Stimulated activated naive CD8-positive, alpha-beta T cell treated with anti-CD3 and anti-CD28 coated beads, Interleukin-15, amount 100 ng/mL, for 72 hours (primary cell): ENCODE measurements at places on chromosomes 3 and 15.

- DNase-seq: no peak
Measured at GRCh38 chr3:25463836-25464418, 35.9 kb downstream of the RARB start.

DNA sequence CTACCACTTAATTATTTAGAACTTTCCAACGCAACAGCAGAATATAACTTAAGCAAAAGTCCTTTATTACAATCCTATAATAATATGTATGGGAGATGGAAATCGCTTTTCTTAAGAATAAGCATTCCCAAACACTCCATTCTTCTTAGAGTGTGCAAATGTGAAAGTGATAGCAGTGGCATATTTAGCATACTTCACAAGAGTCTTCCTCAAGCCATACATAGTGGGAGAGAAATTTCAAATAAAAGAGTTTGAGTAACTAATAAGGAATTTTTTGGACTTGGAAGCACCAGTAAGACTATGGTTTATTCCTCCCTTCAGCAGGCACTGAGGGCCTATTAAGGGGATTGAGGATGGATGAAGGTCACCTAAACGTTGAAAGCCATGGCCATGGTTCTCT is 22.1 kb upstream of the BNC1 start:
- no peak for DNase-seq

- no peak for DNase-seq
Measured at GRCh38 chr3:67580430-67581000, 73.9 kb downstream of the SUCLG2 start.

GRCh38 chr15:92112711-92113110 is 259.2 kb downstream of the SLCO3A1 start:
- no peak for DNase-seq

DNA sequence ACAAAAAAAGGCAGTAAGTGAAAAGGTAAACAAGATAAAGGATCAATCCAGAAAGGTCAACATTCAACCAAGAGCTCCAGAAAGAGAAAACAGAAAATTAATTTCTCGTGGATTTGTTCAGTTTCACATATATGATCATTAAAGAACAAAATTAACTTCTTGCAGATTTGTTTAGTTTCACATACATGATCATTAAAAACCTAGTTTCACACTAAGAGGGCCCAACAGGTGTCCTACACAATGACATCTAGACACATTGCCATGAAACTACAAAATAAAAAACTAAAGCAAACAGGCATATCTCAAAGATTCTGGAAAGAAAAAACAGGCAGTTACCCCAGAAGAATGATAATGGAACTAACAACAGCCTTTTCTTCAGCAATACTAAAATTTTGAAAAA is 22.1 kb downstream of the PHC3 start:
- no peak for DNase-seq

DNA sequence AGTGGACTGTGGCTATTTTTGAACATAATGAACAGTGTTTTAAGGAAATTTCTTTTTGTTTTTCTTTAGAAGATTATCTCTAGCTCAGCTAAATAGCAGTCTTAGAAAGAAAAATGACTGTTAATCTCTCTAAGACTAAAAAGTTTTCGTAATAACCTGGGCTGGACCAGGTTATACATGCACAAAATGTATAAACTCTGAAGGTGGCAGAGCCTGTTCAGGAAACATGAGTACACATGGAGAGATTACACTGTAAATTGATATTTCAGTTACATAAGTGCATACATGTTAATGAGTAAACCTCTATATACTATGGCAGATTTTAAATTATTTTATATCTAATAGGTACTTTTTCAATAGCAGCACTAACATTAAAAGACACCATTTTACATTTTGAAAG is 258.2 kb upstream of the CFAP20DC start:
- DNase-seq: no peak

- no peak for DNase-seq
Measured at GRCh38 chr15:57681011-57681410, 25.5 kb upstream of the POLR2M start.

GRCh38 chr3:133408961-133409360 is 9.1 kb downstream of the BFSP2 start:
- no peak for DNase-seq

DNA sequence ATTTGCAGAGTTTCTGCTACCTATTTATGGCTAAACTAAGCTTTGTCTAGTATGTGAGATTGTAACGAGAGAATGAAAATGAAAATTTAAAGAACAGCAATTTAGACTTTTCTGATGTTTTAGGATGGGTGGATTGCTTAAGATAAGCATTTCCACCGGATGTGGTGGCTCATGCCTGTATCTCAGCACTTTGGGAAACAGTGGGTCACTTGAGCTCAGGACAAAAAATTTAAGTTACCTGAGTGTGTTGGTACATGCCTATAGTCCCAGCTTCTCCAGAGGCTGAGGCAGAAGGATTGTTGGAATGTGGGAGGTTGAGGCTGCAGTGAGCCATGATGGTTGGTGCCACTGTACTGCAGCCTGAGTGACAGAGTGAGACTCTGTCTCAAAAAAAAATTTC is 3.3 kb downstream of the PPP4R2 start:
- no peak for DNase-seq

GRCh38 chr15:46409841-46410301 is 775.0 kb downstream of the SQOR start:
- DNase-seq: no peak

DNA sequence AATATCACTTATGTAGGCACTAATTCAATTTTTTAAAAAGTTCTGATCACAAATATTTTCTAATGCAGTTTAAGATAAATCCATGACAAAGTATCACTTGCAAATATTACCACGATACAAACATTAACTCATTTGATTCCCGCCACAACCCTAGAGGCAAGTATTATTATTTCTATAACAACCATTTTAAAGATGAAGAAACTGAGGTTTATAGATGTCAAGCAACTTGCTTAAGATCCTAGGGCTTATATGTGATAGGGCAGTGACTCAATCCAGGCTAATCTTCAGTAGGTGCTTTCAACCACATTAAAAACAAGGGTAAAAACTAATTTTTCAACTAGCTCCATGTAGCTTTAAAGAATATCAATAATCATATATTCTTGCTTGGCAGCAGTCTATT is 1.7 kb downstream of the DYNC1LI1 start:
- DNase-seq: no peak

DNA sequence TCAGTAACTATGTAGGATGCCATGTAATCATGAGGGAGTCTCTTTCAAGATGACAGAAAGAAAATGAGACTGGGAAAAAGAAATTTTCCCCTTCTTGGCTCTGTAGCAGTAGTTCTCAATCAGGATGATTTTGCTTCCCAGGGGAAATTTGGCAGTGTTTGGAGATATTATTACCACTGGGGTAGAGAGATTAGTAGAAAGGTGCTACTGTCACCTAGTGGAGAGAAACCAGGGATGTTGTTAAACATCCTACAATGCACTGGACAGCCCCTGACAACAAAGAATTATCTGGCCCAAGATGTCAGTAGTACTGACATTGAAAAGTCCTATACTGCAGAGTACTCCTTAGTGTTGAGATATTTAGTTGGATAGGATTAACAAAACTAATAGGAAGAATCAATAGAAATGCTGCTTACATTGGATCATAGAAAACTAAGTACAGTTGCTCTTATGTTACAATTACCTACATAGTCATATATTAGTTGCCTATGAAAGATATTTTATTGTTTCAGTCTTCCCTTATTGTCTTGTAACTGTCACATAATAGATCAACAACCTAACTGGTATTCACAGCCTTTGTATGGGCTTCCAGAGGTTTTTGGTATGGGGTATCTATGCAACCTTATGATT is 433.3 kb downstream of the RAP2B start:
- no peak for DNase-seq

GRCh38 chr3:71551311-71551919 is 32.1 kb downstream of the FOXP1 start:
- DNase-seq: no peak

- no peak for DNase-seq
Measured at GRCh38 chr15:92818651-92819277, 81.4 kb upstream of the CHD2 start.

DNA sequence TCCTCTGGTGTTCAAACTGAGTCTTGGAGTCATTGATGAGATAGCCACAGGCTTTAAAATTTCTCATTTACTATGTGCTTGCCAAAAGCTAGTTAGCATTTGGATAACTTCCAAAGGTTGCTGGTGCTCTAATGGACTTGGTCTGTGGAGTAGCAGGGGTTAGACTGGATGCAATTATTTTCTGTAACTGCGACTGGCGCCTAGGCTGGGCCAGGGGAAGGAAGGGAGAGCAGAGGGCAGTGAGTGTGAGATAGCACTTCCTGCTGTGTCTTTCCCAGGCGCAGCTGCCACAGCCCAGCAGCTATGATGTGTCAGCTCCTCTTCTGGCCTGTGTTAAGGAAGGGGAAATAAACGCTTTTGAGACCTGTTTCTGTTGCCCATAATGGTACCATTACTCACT is 98.6 kb downstream of the MYRIP start:
- no peak for DNase-seq

DNA sequence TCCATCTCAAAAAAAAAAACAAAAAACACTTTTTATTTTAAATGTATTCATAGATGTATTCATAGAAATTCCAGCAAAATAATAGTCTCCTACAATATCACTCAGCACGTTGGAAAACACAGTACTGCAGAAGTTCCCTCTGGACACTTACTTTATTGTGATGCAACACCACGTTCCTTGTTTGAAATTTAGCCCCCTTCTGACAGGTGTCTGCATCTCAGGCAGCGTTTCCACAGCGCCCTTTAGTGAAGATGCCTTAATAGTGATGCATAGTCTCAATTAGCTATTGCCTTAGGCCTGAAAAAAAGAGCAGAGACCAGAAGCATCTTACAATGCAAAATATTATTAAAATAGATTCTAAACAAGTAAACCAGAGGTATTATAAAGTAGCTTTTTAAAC is 20.3 kb downstream of the IL12A start:
- DNase-seq: no peak

DNA sequence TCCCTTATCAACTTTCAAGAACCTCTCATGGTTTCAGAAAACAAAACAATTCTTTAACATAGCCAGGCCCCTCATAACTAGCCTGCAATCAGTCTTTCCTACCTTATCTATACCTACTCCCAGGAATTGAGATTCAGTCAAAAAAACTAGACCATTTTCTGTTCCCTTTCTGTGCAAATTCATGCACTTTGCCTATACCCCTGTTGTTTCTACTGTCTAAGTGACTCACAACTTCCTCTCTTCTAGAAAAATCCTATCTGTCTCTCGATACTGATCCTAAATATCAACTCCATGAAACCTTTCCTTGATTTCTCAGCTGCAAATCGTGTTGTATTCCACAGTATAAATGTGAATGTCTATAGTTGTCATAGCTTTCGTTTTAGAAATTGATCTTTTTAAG is 10.9 kb upstream of the IL1RAP start:
- no peak for DNase-seq

DNA sequence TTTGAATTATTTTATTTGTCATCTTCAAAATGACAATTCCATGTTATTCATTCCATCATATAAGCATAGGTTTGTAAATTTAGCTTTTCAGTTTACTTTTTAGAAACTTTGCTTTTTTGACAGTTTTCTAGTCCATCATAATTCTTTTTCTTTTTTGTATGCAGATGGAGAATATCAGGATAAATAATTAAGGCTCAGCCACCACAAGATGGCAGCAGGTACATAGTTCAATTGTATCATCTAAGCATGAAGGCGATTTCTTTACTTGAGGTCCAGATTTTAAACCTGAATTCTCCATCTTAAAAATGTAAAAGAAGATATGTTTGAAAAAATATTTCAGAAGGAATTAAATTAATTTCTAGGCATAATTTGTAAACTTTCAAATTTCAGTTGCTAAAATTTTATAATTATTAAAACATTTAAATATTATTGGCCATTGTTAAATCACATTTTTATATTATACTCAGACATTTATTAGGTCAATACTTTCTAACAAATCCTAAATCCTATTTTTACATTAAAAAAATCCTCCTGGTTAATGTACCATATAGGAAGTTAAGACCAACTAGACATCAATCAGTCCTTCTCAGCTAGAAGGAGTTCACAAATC is 15.1 kb downstream of the PLSCR5 start:
- DNase-seq: no peak

DNA sequence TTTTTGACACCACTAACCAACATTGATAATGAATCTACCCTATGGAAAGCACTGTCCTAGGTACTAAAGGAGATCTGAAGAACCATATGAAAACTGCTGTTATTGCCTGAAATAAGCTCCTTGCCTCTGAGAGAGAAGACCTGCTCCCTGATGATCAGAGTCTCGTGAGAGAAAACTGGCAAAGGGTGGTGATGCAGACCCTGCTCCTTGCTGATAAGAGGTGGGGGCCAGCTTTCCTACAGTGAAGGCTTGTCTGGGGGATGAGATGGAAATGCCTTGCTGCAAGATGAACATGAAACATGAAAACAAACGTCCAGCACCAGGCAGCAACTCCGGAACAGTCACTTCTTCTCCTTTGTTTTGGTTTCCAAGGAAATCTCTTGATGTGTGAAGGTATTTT is 31.9 kb downstream of the RASGRP1 start:
- no peak for DNase-seq

- peak; percentile 21 for DNase-seq
Measured at GRCh38 chr15:67822537-67823313, 2.6 kb upstream of the SKOR1 start.

DNA sequence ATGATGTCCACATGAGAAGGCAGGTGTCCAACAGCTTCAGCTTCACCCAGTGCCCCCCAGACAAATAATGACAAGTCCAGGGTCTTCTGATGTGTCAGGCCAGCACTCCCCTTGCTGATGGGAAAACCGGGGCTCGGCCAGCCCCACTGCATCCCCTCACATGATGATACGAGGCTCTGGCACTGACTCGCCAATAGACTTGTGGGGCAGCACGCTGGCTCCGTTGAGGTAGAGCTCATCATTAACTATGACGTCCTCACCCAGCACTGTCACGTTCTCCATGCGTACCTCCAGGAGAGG is 2.1 kb upstream of the AMIGO3 start:
- no peak for DNase-seq

DNA sequence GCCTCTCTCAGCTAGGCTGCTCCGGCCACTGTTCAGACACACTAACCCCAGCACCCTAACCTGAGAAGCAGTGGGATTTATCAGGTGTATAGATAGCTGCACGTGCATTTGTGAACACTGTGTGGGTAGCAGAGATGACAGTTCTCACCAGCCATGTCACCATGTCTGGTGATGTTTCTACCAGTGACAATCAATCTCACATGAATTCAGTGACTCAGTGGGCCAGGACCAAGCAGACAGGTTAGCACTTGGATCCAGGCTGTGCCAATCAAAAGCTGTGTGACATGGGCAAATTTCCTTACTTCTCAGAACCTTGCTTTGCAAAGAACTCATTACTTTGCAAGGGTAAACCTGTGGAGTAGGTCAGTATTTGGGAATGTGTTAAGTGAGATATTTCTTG is 65.3 kb upstream of the GATM start:
- DNase-seq: no peak

GRCh38 chr3:178950676-178951075 is 120.9 kb downstream of the ZMAT3 start:
- DNase-seq: peak; percentile 23
